ENCODE measurements at places on chromosomes 5 and 9.

- DNase-seq, result no peak
Observed at GRCh38 chr5:146873186-146873917, 5.2 kb downstream of the PPP2R2B start.

DNA sequence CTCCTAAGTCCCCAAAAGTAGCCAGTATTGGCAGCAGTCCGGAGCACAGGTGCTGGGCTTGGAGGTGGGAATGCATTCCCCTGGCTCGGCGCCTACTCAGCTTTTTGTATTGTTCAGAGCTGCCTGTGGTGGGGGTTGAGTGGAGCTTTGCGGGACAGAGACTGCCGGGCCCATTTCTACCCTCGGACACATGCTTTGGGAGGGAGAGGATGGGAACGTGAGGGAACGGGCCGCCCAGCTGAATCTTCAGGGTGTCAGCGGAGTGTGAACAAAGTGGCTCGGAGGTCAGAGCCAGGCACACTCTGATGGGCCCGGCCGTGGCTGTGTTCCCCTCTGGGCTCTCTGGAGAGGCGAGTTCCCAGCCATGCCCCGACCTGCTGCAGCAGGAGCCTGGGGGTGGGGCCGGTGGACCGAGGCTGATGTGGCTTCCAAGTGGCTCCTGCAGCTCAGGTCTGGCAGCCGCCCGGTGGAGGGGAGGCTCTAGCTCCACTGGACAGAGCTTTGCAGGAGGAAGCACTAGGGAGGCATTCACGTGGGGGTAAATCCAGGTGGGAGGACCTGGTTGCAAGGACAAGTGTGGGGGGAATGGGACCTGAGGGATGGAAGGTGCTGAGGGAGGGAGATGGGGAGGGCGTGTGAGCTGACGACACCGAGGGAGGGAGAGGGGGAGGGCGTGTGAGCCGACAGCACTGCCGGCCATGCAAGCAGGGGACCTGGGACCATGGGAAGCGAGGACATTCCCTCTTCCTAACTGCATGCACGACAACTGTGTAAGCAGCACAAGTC is 31.1 kb upstream of the SLC6A3 start:
- DNase-seq, result no peak

DNA sequence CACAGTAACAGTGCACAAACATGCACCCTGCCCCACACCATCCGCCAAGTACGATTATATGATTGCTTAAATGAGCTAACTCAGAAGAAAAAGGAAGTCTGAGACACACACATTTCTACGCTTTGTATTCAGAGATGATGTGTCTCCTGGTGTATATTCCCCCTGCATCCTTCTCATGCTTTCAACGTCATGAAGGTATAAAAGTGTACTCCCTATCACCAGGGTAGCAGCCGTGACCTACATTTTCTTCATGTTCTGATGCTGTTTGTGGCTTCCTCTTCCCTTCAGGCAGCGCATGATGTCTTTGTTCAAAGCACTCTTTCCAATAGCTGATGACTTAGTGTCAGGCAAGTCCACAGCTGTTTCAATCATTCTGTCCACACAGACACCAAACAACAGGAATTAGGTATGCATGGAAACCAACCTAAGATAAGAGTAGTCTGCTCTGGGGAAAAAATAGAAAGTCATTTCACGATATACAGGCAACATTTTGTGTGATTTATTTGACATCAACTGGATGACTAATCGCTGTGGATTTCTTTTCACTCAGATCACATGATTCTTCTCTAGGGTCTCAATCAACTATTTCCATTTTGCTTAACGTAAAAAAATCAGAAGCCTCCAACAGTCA is 269.4 kb upstream of the PTGER4 start:
- peak; percentile 60 for DNase-seq

GRCh38 chr5:156094001-156094400 is 233.0 kb upstream of the SGCD start:
- no peak for DNase-seq
